ENCODE measurements at places on chromosomes 5 and 9.
A peak's percentile ranks its signal among the peaks of the same experiment; 100 is the strongest.

GRCh38 chr5:68285075-68285840 lies 69.7 kb downstream of the PIK3R1 start:
- DNase-seq: no peak

- DNase-seq: peak; percentile 80
Measured at GRCh38 chr5:169980418-169981053, at the start of gene INSYN2B. TSS of gene INSYN2B (minus strand) at chr5:169980495. CDS start at chr5:169883898, 96,597 bp downstream.

GRCh38 chr5:180343110-180343830 lies 9.9 kb downstream of the GFPT2 start:
- peak; percentile 67 for DNase-seq

- DNase-seq: no peak
Measured at GRCh38 chr5:107783551-107783950, 112.8 kb upstream of the EFNA5 start.

DNA sequence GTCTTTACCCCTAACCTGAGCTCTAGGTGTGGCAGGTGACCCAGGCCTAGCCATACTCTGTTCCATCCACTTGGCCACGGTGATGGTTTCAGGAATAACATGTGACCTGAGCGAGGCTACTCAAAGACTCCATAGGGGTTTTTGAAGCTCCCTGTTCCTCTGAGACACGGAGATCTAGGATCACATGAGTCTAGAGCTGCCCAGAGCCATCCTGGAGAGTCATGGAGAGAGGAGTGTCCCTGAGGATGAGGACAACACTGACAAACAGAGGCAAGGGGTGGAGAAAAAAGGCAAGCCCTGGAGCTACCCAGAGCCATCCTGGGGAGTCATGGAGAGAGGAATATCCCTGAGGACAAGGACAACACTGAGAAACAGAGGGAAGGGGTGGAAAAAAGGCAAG lies 29.5 kb upstream of the PCA3 start:
- no peak for DNase-seq

GRCh38 chr9:128628471-128629048 lies 28.1 kb downstream of the DYNC2I2 start:
- no peak for DNase-seq

GRCh38 chr5:65364907-65365306 lies 116.8 kb downstream of the ADAMTS6 start:
- no peak for DNase-seq
